ENCODE measurements at places on chromosomes 2 and 18. TPM values are rescaled to one million over a fixed set of nuclear protein-coding genes. Genes with fewer than 3 reads are reported as not detected.

Gene TET3
- 23.8 TPM for total RNA-seq

GRCh38 chr18:23332356-23332755 lies 120.7 kb upstream of the RIOK3 start:
- H3K4me3 ChIP-seq, result no peak overlapping the region
- no peak overlapping the region for H3K27ac ChIP-seq
- no peak for DNase-seq
- peaks cover 10% of the 10 kb centered on the region for H3K4me1 ChIP-seq
- no peaks in the 10 kb centered on the region for H3K36me3 ChIP-seq
- H3K27me3 ChIP-seq, result no peaks in the 10 kb centered on the region

- DNase-seq, result no peak
- H3K4me3 ChIP-seq, result no peak overlapping the region
- no peak overlapping the region for H3K27ac ChIP-seq
- no peaks in the 10 kb centered on the region for H3K4me1 ChIP-seq
- H3K36me3 ChIP-seq, result no peaks in the 10 kb centered on the region
- no peaks in the 10 kb centered on the region for H3K27me3 ChIP-seq
Measured at GRCh38 chr2:241935314-241935713, 65.8 kb downstream of the RTP5 start.

DNA sequence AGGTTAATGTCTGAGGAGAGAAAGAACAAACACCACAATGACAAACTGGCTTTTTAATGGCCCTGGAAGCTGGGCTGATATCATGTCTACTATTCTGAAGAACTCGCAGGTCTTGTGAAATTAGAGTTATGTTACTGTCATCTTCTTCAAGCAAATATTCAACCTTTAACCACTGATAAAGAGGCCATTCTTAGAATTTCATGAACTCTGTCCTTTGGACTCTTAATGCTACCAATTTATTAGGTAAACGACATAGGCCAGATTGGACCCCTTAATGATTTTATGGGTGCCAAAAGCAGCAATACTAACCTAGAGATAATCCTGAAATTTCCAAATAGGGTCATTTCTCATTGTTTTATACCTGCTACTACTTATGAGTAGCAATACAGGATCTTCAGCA lies 109.0 kb upstream of the ACVR1C start:
- H3K36me3 ChIP-seq, result no peaks in the 10 kb centered on the region
- no peak for DNase-seq
- H3K27me3 ChIP-seq, result no peaks in the 10 kb centered on the region
- H3K27ac ChIP-seq, result no peak overlapping the region

Measured in GM12878 (cell line).